ENCODE measurements at places on chromosomes 12 and 14.

- no peak for DNase-seq
These were observed 117.8 kb downstream of the PHLDA1 start for GRCh38 chr12:75913502-75914351.

- no peak for DNase-seq
These were observed 88.8 kb downstream of the ANO6 start for GRCh38 chr12:45304514-45305178.

DNA sequence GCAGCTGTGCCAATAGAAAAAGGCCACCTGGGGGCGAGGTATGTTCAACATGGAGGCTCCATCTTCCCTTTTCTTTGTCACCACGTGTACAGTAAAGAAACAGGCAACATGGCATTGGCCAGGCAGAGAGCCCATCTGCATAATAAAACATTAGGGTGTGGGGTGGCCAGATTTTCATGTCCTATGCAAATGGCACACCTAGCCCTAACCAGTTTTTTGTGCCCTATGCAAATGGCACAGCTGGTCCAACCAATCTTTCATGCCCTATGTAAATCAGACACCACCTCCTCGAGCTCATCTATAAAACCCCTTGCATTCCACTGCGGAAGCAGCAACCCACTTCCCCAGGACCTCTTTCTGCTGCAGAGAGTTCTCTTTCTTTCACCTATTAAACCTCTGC, 149.1 kb upstream of the RGS6 start:
- DNase-seq = no peak

DNA sequence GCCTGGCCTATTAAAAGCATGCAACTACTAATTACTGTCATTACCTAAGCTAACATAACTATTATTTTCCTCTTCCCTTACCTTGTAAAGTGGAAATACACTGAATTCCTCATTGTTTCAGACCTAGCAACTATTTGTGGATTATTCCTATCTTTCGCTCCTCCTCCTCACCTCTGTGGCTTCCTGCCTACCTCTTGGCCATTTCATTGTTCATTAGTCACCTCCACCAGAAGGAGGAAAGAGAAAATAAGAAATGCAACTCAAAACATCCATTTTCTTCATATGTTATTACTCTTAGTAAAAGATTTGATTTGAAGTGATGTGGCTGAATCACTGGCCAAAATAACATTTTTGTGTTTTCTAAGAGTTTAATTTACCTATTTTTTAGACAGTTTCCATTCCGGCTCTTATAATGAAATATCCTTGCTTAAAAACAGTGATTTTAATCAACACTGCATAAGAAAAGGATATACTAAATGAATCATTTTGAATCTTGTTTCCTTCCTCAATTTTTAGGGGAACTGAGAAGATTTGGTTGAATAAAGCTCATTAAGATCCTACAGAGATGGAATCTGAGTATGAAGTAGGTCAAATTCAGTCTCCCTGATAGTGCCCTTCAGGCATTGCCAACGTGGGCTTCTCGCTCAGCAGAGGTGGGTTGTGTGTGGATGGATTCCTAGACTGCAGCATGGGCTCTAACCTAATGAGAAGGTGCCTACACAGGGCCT, 27.6 kb upstream of the ARHGAP5 start:
- DNase-seq = no peak

GRCh38 chr12:15726027-15726877, 62.9 kb downstream of the EPS8 start:
- DNase-seq = no peak

- no peak for DNase-seq
These were observed 358.7 kb downstream of the MED13L start for GRCh38 chr12:115918763-115919162.

- DNase-seq = no peak
These were observed 414.0 kb upstream of the ATP2B1 start for GRCh38 chr12:90122681-90123080.

DNA sequence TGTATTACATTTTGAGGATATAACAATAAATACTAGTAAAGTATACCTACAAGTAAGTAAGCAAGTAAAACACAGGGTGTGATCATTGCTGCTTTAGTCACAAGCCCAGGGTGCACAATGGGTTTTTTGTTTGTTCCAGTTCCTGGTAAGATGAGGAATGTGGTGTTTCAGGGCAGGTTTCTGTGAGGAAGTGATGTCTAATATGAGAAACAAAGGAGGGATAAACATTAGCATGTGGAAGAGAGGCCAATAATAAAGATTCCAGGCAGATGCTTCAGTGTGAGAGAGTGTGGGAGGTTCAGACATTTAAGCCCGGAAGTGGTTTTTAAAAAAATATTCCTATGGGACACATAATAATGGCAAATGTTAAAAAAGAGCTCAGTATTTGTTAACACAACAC, 808.1 kb upstream of the USP15 start:
- no peak for DNase-seq

DNA sequence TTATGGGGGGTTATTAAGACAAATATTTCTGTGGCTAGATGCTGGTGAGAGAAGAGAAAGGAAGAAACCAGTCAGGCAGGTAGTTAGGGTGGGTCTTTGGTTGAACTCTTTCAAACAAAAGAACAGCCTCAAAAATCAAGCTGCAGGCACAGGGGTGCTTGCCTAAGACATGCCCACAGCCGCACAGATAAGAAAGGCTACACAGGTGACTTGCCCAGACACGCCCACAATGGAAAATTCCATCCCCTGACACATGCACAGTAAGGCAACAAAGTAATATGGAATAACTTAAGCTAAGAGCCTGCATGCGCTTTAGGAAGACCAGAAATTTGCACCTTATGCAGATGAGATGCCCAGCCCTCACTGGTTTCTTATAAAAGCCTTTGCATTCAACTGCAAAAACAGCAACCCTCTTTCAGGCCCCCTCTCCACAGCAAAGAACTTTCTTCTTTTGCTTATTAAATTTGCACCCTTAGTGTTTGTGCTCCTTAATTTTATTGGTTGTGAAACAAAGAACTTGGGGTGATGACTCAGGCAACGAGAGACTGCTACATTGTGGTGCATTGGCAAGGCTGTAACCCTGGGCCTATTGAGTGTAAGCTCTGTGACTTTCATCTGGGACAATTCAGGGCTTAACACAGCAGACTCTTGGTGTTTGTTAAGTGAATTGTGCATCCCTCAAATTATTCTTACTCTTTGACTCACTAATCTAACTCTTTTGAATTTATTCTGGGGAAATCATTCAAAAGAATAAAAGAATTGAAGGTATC, 149.4 kb downstream of the RPAP3 start:
- DNase-seq = no peak

- DNase-seq = no peak
These were observed 18.3 kb downstream of the ANKS1B start for GRCh38 chr12:99966429-99966828.

Measured in NCI-H187 (cell line).